ENCODE measurements at places on chromosomes 12 and 14. TPM values are rescaled to one million over a fixed set of nuclear protein-coding genes. Genes with fewer than 3 reads are reported as not detected.
A peak's percentile ranks its signal among the peaks of the same experiment; 100 is the strongest.

GRCh38 chr14:88929656-88930436 is 105.4 kb downstream of the TTC8 start:
- DNase-seq = no peak

GRCh38 chr12:51171884-51172514 is 936 bp downstream of the TFCP2 start:
- no peak for DNase-seq

DNA sequence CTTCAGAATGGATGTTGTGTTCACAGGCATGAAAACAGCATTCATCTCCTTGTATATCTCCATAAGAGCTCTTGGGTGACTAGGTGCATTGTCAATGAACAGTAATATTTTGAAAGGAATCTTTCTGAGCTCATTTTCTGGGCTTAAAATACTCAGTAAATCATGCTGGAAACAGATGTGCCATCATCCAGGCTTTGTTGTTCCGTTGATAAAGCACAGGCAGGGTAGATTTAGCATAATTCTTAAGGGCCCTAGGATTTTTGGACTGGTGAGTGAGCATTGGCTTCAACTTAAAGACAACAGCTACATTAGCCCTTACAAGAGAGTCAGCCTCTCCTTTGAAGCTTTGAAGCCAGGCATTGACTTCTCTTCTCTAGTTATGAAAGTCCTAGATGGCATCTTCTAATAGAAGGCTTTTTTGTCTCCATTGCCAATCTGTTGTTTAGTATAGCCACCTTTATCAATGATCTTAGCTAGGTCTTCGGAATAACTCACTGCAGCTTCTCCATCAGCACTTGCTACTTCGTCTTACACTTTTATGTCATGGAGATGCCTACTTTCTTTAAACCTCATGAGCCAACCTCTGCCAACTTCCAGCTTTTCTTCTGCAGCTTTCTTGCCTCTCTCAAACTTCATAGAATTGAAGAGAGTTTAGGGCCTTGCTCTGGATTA is 79.6 kb upstream of the PSMA6 start:
- no peak for DNase-seq

- DNase-seq = no peak
Observed at GRCh38 chr14:37129047-37129446, 43.4 kb downstream of the SLC25A21 start.

DNA sequence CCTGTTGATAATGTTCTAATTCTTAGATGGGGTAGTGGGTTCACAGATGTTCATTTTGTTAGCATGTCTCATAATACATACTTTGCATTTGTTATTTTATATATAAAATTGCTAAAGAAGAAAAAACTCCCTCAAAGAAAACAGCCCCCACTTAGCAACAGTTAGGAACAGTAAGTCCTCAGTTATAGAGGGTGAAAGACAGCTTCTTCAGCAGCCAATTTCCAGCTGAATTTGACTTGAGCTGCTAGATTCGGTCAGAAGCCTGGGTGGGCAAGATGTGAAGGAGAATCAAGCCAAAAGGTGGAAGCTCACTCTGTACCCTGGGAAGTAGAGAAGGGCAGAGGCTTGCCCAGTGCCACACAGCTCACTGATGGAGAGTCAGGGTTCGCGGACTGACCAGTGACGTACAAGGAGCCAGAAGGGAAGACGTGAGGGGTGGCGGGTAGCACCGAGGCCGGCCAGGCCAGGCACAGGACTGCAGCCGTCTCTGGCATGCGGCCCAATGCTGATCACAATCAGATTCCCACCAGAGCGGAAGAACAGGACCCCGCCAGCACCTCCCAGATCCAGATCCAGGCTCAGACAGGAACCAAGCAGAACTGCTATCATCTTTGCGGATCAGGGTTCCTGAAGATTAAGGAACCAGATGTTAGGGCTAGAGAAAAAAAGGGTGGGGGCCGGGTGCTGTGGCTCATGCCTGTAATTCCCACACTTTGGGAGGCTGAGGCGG is 30.4 kb upstream of the VWF start:
- DNase-seq = peak; percentile 76

- no peak for DNase-seq
Observed at GRCh38 chr12:122981587-122982476, 1.4 kb downstream of the ARL6IP4 start.

GRCh38 chr14:91324606-91325575 is 80.4 kb upstream of the GPR68 start:
- DNase-seq = no peak

GRCh38 chr14:105065280-105066228 is at the start of gene GPR132:
Gene GPR132, minus strand, starts transcription at chr14:105065430. Its CDS starts 10,010 bp downstream, at chr14:105055420.
- DNase-seq = peak; percentile 48

DNA sequence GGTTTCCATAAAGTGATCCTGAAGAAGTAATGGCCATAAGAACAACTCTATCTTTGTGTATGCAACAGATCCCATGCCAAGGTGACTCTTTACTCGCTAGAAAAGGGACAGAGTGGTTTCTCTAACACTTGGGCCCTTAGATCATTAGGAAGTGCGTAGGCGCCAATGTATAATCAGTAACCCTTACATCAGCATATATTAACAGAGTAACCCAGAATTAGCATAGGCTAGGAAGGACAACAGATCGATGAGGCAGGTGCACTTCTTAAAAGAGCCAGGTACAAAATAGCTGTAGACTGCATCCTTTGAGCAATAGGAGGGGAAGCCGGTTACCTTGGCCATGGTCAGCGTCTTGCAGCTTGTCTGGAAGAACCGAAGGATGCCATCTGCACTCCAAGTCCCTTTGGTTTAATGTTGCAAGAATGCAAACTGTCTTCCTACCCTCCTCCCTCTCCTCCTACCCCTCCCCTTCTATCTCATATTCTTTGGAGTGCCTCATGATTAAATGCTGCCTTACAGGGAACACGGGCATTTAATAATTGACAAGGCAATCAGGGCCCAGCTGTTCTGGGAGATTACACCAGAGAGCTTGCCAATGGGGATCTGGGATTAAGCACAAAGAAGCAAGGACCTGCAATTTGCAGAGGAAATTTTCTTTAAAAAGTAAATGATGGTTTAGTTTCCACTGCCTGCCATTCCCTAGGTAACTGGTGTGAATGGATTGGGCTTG is 8.0 kb downstream of the GSG1 start:
- DNase-seq = no peak

- DNase-seq = no peak
Observed at GRCh38 chr12:113291586-113291985, 43.3 kb downstream of the SLC8B1 start.

The C12orf76 gene
- total RNA-seq = 6.0 TPM

The EML5 gene
- total RNA-seq = 0.84 TPM

The IL26 gene
- not detected for total RNA-seq

The TMEM229B gene
- 6.5 TPM for total RNA-seq

The TESPA1 gene
- 0.74 TPM for total RNA-seq

The RASSF9 gene
- total RNA-seq = 2.1 TPM

The SLCO1B1 gene
- not detected for total RNA-seq

All from left cardiac atrium (tissue), 4 donors.